Stimulated activated CD4-positive, alpha-beta T cell treated with anti-CD3 and anti-CD28 coated beads, Interleukin-1b, Interleukin-23, amount 100 ng/mL, for 4 hours (primary cell): ENCODE measurements at places on chromosomes 4 and X.

DNA sequence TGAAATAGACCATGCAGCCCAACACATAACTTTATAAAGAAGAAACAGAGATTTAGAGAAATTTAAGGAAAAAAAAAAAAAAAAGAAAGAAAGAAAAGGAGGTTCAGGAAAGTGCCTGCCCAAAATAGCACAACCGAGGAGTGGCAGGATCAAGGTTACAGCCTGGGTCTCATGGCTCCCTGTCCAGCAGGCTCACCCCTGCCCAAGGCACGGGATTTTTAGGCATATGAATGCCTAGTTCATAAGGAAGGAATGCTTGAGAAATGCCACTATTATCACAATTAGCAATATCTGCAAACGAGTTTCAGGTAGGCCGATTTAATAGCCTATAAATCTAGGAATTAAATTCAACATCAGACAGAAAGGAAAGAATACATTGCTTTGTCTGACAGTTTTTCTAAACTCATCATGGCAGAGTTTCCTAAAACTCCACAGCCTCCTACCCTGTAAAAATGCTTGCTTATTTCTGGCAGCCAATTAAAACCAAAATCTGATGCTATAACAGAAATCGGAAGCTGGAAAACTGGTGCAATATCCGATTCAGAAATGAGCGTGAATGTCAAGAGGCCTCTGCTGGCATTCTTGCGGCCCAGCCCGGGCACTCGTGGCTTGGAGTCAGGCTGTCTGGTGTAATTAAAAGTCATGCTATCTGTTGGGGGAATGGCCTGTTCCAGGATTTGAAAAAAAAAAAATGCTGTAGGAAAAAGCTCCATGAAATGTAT, 63.5 kb downstream of the GEMIN8 start:
- no peak for DNase-seq

GRCh38 chrX:46235778-46236177, 309.4 kb downstream of the ZNF674 start:
- DNase-seq = no peak

GRCh38 chr4:182018691-182019090, 224.5 kb upstream of the TENM3 start:
- DNase-seq = no peak

DNA sequence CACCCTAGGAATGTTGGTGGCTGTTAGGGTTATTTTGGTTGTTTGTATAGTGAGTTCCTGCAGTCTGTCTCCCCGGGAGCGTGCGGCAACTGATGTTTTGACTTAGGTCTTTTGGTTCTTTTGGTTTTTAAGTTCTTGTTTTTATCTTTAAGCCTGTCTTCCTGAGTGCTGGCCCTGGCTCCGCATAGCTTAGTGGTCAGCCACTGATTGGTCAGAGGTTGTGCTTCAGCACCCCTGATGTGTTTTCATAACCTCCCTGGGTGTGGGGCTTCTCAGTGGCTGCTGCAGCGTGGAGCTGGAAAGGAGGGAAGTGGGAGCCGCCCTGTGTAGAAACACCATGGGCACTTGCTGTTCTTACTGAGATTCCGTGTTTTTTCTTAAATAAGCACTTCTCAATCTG, 5.1 kb downstream of the PIGG start:
- DNase-seq = no peak

GRCh38 chr4:53847965-53848364, 216.4 kb downstream of the CHIC2 start:
- no peak for DNase-seq

DNA sequence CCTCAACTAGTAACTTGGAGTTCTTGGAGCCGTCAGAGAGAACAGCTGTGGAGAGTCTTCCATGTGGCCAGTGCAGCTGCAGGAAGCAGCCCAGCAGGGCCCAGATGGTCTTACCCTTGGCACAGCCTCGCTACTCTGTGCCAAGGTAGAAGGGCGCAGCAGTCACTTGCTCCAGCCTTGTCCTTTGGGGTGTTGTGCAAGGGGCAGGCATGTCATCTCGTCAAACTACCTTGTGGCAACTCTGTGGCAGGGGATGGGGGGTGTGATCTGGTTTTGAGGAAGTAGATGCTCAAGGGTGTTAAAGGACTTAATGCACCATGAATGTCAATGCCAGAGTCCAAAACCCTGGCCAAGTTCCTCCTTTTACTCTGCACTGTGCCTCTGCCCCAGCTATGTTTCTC, 34.2 kb upstream of the TBC1D14 start:
- DNase-seq = no peak

- DNase-seq = no peak
Measured at GRCh38 chr4:84644087-84644486, 61.2 kb downstream of the CDS1 start.

DNA sequence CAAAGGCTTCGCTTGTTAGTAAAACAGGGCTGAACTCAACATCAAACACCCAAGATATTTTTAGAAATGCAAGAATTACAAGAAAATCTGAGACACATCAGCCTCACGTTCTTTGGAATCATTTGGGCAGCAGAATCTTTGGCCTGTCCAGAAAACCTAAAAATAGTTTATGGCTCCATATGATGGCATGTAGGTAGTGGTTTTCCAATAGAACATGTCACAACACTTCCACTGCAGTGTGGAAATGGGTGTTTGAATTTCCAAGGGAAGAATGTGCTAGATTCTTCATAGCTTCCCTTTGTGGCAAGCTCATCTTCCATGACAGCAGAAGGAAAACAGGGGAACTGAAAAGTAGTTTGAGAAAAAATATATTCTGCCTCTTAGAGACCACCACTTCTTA, 118.8 kb downstream of the ARHGAP6 start:
- no peak for DNase-seq

- DNase-seq = no peak
Measured at GRCh38 chr4:110211007-110211769, 12.8 kb upstream of the ELOVL6 start.

GRCh38 chr4:3248811-3249661, at the start of gene MSANTD1:
MSANTD1 (plus strand) TSS chr4:3249159; CDS start chr4:3249223, 64 bp downstream.
- DNase-seq = no peak
